ENCODE measurements at places on chromosomes 7 and 10. TPM values are rescaled to one million over a fixed set of nuclear protein-coding genes. Genes with fewer than 3 reads are reported as not detected.

The HPSE2 gene
- polyA plus RNA-seq = 0.07 TPM

The CYP3A4 gene
- polyA plus RNA-seq = 0.14 TPM

DNA sequence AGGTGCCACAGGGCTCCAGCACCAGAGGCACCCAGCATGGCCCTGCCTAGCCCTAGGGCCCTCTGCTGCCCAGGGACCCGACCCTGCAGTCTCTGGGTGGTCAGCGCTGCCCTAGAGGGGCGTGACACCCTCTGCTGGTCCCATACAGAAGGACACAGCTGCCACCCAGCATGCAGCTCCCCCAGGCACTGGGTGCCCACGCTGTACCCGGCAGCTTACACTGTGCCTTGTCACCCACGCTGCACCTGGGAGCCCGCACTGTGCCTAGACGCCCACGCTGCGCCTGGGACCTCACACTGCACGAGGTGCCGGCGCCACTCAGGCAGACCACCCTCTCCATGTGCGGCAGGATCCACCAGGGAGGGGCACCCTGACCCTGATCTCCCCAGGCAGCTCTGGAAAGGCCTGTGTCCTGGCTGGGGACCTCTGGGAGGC is 55.2 kb downstream of the PWWP2B start:
- peak overlapping the region; percentile 92 for H3K27ac ChIP-seq
- no peaks in the 10 kb centered on the region for H3K27me3 ChIP-seq
- peak overlapping the region; percentile 55 for H3K4me3 ChIP-seq
- DNase-seq = peak; percentile 45
- no peaks in the 10 kb centered on the region for H3K36me3 ChIP-seq

- DNase-seq = peak; percentile 9
- H3K4me1 ChIP-seq = no peaks in the 10 kb centered on the region
- no peaks in the 10 kb centered on the region for H3K27me3 ChIP-seq
These were observed 14.0 kb downstream of the GATAD1 start for GRCh38 chr7:92461027-92462003.
